ENCODE measurements at places on chromosomes 7 and 10. TPM values are rescaled to one million over a fixed set of nuclear protein-coding genes. Genes with fewer than 3 reads are reported as not detected.

DNA sequence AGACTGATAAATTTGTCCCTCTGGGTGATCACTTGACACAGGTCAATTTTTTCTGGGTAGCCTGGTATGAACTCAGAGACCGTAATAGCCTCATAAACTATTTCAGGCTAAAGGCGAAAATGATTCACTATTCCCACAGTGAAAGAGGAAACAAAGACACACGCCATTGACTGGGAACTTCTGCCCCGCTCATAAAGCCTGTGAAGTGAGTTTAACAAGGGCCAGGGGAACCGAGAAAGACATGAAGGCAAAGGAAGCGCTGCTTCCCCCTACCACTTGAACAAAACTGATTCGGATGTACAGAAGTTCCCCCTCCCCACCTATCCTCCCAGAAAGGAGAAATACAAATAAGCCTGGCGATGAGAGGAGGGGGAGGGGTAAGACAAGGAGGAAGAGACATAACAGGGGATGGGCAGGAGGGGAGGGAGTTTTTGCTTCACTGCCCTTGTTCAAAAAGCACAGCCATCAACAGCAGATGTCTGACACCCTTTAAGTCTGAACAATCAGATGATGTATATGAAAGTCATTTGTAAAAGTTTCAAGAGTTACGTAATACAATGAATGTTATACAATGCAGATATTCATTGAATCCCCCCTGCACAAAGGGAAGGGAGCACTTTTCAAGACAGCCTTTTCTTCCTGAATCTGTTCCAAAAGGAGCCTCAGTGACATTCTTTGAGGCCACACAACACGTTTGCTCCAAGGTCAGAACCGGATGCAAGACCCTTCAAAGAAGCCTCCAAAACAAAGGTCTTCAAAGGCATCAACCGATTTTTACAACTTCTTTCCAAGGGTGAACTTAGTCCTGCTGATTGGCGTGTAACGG is 734 bp downstream of the ABCB4 start:
- DNase-seq, result no peak

DNA sequence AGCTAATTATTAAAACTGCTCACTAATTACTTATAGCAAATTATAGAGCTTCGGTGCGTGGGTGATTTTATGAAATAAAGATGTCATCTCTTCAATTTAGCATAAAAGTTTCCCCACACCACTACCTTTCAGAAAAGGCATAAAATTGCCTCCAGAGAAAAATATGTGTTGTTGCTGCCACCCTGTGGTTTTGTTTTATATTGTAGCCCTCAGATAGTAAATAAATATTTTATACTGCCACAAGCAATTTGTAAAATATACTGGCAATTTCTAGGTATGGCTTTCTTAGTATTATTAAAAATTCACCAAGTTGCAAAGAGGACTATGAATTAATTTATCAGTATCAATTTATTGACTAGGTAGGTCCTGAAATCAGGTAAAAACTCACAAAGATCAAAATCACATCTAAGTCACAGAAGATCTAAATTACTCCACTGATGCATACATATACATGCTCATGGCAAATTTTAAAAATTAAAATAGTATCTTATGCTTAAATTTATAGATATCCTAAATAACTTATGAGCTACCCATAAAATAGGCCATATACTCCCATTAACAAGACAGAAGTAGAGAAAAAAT is 26.5 kb downstream of the ASNS start:
- no peak for DNase-seq

DNA sequence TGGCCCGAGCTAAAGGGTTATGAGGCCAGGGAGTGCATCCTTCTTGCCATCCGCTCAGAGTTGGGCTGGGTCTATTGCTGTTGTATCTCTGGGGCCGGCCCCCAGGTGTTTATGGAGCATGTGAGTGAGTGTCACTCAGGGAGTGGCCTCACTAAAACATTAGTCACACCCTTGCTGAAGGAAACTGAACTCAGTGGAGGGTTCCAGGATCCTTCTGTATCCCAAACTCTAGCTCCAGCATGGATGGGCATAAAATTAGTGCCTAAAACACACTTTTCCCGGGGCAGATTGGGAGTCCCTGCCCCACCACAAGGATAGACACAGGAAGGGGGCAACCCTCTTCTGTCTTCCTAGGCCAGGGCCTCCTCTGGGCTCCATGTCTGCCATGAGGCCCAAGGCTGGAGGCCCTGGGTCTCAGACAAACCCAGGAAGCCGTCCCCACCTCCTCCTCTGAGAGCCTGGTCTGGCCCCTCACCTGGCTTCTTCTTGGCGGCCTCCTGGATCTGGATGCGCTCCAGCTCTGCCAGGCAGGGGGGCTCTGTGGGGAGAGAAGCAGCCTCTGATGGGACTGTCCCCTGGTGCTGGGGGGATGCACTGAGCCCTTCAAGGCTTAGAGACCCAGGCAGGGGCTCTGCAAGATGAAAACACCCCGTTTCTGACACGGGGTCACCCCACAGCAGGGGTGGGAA is 24.5 kb downstream of the SPOCK2 start:
- DNase-seq, result no peak

GRCh38 chr10:58302254-58302653 is 32.6 kb upstream of the UBE2D1 start:
- DNase-seq, result no peak

- peak; percentile 97 for DNase-seq
Measured at GRCh38 chr10:11178606-11179515, 161.2 kb downstream of the CELF2 start.

GRCh38 chr10:130637089-130637676 is 501.0 kb downstream of the GLRX3 start:
- DNase-seq, result no peak

DNA sequence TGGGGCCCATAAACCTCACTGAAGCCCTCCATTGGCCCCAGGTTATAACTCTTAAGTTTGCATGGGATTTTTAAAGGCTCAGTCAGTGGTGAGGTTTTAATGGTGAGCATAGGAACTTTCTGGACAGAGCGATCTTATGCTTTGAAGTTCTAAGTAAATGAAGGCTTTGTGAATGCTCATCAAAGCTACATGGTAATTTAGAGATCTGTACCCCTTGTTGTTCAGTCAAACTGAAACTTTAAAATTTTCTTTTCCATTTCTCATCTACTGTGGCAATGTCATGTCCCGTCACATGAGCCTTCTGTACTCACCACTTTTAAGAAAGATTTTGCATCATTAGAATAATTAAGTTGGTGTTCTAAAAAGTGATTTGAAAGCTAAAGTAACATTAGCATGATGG is 39.9 kb downstream of the CHN2 start:
- DNase-seq, result no peak

The PRLHR gene
- not detected for total RNA-seq

GRCh38 chr7:35983626-35984025 is 169.4 kb upstream of the EEPD1 start:
- no peak for DNase-seq

The NT5C3A gene
- total RNA-seq, result 52.7 TPM

The SEMA3E gene
- total RNA-seq, result not detected

The ZNF485 gene
- 1.6 TPM for total RNA-seq

The ASIC3 gene
- 5.3 TPM for total RNA-seq

DNA sequence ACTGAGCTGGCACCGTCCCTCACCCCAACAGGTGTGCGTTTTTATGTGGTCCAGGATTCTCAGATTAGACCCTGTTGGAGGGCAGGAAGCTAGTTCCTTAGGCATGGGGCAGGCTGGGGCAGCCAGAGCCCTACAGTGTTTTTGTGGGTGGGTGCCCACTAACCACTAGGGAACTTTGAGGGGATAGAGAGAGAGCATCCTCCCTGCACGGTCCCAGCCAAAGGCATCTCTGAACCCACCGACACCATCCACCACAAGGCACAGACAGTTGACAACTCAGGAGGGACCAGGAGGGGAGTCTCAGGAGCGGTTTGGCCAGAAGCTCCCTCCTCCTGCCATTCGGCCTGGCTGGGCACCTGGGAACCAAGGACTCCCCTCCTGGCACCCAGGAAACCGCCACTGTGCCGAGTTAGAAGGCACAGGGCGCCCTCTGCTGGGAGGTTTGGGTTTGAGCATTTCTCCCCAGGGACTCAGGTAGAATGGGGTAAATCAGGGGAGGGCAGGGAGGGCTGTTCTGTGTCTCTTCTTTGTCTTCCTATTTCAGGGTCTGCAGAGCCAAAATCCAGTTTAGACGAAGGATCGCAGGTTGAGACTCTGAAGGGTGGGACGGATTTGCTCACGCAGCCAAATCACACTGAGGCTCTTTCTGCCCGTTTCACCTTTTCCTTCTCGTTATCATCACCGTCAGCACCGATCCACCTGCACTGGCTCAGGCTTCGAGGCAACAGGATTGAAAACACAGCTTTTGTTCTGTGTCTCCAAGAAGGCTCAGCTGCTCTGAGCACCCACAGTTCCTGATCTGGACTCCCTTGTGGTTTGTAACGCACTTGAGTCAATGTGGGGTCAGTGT is 84.8 kb upstream of the COL13A1 start:
- peak; percentile 67 for DNase-seq

GRCh38 chr10:86244297-86245014 is 122.1 kb downstream of the GRID1 start:
- no peak for DNase-seq

GRCh38 chr7:38070718-38071117 is 107.3 kb upstream of the STARD3NL start:
- no peak for DNase-seq

The PRSS2 gene
- not detected for total RNA-seq

The LIPN gene
- total RNA-seq, result not detected

DNA sequence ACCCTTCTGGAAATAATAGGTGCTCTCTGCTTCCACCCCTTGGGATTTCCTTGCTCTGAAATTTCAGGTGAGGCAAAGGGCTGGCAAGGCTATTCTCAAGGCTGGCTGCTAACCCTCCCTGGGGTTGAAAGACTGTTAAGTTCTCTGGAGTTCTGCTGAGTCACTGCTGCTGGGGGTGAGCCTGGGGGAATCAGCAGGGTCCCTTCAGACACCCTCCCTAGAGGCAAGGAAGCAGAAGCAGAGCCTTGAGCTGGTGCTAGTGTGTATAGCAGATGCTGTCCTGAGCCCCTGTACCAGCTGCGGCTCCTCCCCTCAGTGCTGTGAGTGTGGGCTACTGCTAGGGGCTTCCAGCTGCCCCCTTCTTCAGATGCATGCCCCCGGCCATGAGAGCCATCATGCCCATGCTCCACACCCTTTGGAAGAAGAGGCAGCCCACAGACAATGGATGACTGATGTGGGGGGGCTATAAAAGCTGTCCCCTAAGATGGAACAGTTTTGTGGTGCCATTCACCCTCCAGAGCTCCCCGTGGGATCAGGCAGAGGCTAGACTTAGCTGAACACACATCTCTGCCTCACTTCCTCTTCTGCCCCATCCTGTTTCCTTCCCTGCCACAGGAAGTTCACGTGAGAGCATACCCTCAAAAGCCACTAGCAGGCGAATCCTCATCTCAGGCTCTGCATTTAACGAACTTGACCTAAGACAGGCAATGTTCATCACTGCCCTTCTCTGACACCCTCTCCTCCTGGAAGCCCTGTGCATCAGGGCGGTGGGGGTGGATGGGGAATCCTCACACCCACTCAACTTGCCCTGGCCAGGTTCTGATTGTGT is 91.8 kb downstream of the SH3PXD2A start:
- DNase-seq, result peak; percentile 71

GRCh38 chr10:72331575-72332422 is 22.9 kb downstream of the DNAJB12 start:
- DNase-seq, result peak; percentile 96

The ZNF775 gene
- total RNA-seq, result 8.4 TPM

- no peak for DNase-seq
Measured at GRCh38 chr7:22348379-22348778, 8.6 kb downstream of the RAPGEF5 start.

DNA sequence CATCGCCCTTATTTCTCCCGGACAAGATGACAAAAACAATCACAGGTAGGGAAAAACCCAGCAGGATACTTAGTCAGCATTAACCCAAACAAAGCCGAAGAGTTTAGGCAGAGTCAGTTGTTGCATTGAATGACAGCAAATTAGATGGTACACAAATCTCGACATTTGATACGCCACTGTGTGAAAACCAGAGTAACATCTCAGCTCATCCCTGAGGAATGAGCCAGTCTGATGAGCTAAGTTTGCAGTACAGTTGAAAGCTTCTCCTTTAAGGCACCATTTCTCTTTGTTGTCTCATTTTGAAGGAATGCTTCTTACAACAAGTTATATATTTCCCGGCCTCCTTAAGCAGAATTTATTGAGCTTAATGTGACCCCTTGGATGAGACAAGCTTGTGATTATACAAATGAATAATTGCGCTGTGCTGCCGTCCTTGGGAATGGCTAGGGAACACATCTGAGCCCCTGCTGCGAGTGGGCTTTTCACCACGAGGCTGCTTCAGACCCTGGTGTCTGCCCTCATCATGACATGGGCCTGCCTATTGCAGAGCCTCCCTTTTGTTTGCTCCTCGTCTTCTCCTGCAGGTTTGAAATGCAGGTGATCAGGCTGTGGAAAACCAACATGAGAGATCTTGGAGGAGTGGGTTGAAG is 137.3 kb downstream of the CELF2 start:
- DNase-seq, result peak; percentile 26

- peak; percentile 44 for DNase-seq
Measured at GRCh38 chr7:127650847-127651555, 993 bp upstream of the SND1 start.

- peak; percentile 37 for DNase-seq
Measured at GRCh38 chr7:45028138-45028919, 28.3 kb downstream of the CCM2 start.

GRCh38 chr7:69743436-69743835 is 145.2 kb downstream of the AUTS2 start:
- DNase-seq, result no peak

DNA sequence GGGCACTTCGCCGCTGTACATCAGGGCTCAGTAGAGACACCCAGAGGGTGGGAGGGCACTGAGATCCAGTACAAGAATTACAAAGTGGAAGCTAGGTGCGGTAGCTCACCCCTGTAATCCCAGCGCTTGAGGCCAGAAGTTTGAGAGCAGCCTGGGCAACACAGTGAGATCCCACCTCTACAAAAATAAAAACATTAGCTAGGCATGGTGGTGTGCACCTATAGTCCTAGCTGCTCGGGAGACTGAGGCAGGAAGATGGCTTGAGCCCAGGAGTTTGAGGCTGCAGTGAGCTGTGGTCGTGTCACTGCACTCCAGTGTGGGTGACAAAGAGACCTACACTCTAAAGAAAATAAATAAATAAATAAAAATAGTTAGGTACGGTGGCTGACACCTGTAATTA is 64.0 kb downstream of the CLEC2L start:
- DNase-seq, result no peak

GRCh38 chr10:102773986-102774385 is 30.2 kb downstream of the WBP1L start:
- DNase-seq, result peak; percentile 42

The COL13A1 gene
- not detected for total RNA-seq
